ENCODE measurements at places on chromosomes 12 and 14.

- no peak for DNase-seq
Measured at GRCh38 chr12:46535376-46535775, 162.8 kb upstream of the SLC38A2 start.

DNA sequence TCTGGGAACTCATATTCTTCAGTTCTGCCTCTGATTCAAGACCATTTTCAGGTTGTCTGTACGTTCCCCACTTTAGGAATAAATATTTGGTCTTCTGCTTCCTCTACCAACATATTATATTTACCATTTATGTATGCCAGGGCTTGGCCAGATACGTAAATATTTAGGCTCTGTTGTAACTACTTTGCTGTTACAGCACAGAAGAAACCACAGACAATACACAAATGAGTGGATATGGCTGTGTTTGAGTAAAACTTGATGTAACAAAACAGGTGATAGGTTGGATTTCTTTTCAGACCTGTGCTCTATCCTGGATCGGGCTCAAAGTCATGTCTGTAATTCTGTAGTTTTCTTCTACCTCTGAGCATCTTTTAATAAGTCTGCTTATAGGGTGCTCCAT is 37.5 kb downstream of the RAP1B start:
- no peak for DNase-seq

- DNase-seq = no peak
Measured at GRCh38 chr12:114160445-114160844, 194.3 kb upstream of the RBM19 start.

- DNase-seq = no peak
Measured at GRCh38 chr14:32594766-32595165, 265.7 kb downstream of the AKAP6 start.

- DNase-seq = no peak
Measured at GRCh38 chr12:57429473-57430111, 1.3 kb downstream of the R3HDM2 start.

DNA sequence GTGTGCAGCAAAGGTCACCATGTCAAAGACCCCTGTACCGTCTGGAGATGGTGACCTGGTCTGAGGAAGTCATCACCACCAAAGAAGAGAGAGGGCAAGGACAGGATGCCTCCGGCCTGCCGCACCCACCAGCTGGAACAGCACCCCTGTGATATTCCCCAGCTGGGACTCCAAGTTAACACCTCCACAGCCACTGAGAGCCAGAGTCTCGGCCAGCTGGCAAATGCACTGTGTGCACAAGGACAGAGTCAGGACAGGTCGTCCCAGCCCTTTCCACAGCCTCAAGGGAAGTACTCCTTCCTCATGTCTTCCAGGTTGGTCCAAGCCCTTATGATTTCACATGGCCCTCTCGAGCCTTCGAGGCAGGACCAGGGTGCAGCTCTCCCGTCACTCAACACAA is 19.3 kb upstream of the FKBP4 start:
- DNase-seq = no peak

DNA sequence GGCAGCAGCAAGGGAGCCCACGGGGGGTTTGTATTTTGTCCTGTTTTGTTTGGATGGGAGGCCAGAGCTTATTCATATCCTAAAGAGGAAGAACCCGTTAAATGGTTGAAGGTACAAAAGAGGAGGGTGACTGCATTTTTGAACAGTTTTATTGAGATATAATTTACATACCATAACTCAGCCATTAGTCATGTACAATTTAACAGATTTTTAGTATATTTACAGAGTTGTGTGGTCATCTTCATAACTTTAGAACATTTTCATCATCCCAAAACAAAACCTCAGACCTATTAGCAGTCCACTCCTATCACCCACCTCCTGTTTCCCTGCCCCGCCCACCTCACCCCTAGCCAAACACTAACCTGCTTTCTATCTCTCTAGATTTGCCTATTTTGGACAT is 12.6 kb downstream of the NRDE2 start:
- no peak for DNase-seq

- no peak for DNase-seq
Measured at GRCh38 chr12:121618659-121619233, 7.6 kb upstream of the ORAI1 start.

- DNase-seq = no peak
Measured at GRCh38 chr12:10607885-10608458, 5.4 kb downstream of the MAGOHB start.

- DNase-seq = no peak
Measured at GRCh38 chr12:22034709-22035506, 11.1 kb upstream of the CMAS start.

- no peak for DNase-seq
Measured at GRCh38 chr12:67661311-67662021, 12.9 kb downstream of the DYRK2 start.

DNA sequence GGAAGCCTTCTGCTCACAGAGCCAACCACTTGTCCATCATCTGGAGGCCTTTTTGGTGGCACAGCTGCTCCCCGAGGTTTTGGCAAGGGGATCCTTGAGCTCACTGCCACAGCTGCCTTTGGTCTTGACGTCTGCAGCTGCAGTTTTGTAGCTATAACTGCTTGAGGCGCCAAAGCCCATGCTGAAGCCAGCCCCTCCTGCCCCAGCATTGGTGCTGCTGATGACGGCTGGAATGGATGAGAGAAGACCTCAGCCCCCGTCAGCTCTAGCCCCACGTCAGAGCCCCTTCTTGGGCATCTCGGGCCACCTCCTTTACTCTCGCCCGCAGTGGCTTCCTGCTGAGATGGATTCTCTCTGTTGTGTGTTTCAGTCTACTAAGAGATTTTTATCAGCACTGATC is 12.3 kb upstream of the KRT74 start:
- DNase-seq = no peak

- DNase-seq = no peak
Measured at GRCh38 chr12:30484658-30485057, 211.0 kb downstream of the IPO8 start.

GRCh38 chr14:68506645-68507419 is 286.0 kb downstream of the ZFP36L1 start:
- DNase-seq = no peak

- DNase-seq = no peak
Measured at GRCh38 chr12:130965214-130965613, 11.5 kb downstream of the ADGRD1 start.

GRCh38 chr14:36268121-36268520 is 52.3 kb downstream of the MBIP start:
- no peak for DNase-seq

GRCh38 chr12:114221136-114221833 is 184.7 kb downstream of the TBX5 start:
- DNase-seq = no peak

- DNase-seq = no peak
Measured at GRCh38 chr12:47754126-47754525, 4.6 kb downstream of the RAPGEF3 start.

DNA sequence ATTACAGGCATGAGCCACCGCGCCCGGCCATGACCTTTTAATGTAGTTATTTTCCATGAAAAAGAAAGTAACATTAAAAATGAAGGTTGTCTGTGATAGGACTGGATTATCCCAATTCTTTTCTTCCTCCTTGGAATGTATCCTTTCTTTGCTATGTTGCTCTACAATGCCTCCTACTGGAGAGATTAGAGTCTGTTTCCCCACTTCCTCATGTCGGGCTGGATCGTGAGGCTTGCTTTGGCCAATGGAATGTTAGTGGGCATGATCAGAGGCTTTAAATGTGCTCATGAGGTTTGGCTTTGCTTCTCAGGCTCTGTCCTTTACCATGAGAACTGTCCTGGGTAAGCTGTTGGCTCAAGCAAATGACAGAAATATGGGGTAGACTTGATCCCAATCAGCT is 34.7 kb upstream of the SOCS2 start:
- DNase-seq = no peak

DNA sequence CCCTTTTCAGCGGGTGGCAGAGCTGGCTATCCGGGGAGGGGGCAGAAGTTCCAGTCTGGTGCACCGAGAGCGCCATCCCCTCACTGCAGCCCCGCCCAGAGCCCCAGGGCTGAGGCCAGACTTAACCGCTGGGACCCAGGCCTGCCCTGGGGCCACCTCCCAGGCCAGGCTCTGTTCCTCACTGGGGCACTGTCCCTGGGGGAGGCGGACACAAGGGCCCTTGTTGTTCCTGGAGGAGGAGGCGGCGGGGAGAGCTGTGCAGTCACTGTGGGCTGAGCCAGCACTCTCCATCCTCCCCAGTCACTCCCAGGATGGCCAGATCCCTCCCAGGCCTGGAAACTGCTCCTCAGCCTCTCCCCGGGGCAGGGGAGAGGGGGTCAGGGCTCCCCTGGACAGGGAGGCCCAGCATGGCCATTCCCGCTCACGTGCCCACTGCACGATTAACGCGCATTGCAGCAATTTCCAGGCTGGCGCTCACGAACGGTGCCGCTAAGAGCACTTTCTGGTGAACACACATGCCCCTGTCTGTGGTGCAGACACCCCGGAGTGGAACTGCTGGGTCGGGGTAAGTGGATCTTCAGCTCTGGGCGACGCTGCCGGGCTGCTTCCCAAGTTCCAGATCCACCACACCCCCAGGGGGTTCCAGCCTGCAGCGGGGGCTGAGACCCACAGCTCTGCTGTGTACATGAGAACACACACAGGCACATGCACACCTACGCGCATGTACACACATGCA is 89.8 kb upstream of the SFSWAP start:
- no peak for DNase-seq

GRCh38 chr14:102011631-102012030 is 47.3 kb downstream of the DYNC1H1 start:
- no peak for DNase-seq

- DNase-seq = no peak
Measured at GRCh38 chr14:72515779-72516770, 377.8 kb downstream of the DPF3 start.

GRCh38 chr14:100619396-100620254 is 32.4 kb upstream of the BEGAIN start:
- DNase-seq = no peak

DNA sequence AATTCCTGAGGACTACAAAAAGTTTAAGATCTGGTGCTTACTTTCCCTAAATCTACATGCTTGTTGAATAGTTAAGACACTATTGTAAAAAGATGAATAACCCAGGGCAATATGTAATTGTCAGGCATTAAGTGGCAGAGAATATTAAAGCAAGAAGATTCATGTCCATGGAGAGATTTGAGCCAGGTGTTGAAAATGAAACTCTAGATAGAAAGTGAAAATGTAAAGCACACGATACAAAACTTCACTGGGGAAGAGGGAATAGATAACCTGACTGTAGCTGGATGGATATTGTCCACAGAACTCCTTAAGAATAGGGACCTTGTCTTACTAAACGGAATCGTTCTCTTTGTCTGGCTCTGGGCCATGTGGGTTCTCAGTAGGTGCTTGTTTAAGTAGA is 5.0 kb downstream of the CAND1 start:
- no peak for DNase-seq

- no peak for DNase-seq
Measured at GRCh38 chr12:74963867-74964331, 245.7 kb downstream of the KCNC2 start.

- DNase-seq = no peak
Measured at GRCh38 chr14:103091041-103091882, 3.3 kb upstream of the EXOC3L4 start.
